Choroid plexus epithelial cell (primary cell): ENCODE measurements at places on chromosomes 2 and 18.
A peak's percentile ranks its signal among the peaks of the same experiment; 100 is the strongest.

- DNase-seq = no peak
These were observed 220.5 kb downstream of the CYP26B1 start for GRCh38 chr2:71926876-71927756.

DNA sequence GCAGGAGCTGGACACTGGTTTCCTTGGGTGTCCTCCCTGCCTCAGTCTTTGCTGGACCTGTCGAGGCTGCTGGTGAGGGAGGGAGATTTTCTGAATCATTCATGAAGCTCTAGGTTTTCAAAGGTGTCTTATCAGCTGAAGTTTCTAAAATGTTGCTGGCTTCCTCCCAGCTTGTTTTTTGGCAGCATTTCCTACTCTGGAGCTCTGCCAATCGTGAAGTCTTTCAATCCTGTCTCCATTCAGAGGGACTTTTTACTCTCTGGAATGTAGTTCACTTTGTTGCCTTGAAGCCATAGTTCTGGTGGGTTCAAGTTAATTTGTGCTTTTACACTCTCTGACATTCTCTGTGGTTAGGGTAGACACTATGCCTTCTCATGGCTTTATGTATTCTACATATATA, 23.9 kb downstream of the SNTG2 start:
- DNase-seq = peak; percentile 77

- peak; percentile 83 for DNase-seq
These were observed 91.5 kb upstream of the TMEFF2 start for GRCh38 chr2:192286093-192286701.

DNA sequence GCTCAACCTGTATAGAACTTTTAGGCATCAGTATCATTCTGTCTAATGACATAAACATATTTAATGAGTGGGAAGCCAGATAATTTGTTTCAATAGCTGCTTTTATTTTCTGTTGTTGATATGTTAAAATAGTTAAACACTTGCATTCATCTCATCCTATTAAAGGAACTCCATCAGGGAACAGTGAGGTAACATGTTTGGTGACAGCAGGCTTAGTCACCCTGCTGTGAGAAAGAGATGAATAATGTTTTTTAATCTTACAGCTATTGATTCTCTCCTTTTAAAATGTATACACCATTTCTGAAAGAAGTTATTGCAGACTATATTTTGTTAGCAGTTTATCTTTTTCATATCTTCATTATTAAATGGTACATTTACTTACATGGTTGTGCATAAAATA, 123.3 kb upstream of the CWC22 start:
- no peak for DNase-seq

DNA sequence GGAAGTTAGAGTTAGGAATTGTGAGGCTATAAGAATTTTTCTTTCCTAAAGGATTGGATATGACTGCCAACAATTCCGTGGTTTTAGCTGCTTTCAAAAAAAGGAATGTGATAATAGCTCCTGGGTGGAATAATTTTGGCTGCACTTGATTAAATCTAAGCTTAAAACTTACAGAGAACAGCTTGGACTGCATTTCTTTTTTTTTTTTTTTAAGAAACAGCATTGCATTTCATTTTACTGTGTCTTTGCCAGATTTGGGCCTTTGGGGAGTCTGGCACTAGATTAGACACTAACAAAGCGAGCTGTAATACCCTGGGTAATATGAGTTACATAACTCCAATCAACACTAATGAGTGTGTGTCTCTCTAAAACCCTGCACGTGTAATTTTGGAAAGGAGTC, 37.8 kb upstream of the ZNF397 start:
- DNase-seq = no peak

GRCh38 chr2:80303006-80303908, 1.3 kb downstream of the LRRTM1 start:
- DNase-seq = no peak

GRCh38 chr2:120231974-120232635, 8.9 kb upstream of the TMEM185B start:
- DNase-seq = peak; percentile 31

GRCh38 chr18:27609221-27609620, 424.1 kb upstream of the CHST9 start:
- peak; percentile 28 for DNase-seq

GRCh38 chr2:160388464-160389263, 104.9 kb downstream of the RBMS1 start:
- no peak for DNase-seq

DNA sequence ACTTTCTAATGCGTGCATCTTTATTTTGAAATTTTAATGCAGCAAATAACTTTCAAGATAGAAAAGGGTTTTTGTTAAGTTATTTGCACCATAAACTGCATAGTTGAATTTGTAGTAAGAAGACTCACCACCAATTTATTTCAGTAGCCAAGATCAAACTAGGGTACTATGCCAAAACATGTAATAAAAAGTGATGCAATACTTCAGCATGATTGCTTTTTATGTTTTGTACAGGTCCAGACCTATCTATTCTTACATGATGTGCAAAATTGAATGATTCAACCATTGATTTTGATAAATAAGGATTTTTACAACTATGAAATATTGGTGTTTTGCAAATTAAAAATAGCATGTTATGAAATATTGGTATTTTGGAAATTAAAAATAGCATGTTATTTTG, 26.7 kb downstream of the AGPS start:
- peak; percentile 71 for DNase-seq

- peak; percentile 64 for DNase-seq
These were observed 48.2 kb downstream of the RPL37A start for GRCh38 chr2:216546641-216547403.

DNA sequence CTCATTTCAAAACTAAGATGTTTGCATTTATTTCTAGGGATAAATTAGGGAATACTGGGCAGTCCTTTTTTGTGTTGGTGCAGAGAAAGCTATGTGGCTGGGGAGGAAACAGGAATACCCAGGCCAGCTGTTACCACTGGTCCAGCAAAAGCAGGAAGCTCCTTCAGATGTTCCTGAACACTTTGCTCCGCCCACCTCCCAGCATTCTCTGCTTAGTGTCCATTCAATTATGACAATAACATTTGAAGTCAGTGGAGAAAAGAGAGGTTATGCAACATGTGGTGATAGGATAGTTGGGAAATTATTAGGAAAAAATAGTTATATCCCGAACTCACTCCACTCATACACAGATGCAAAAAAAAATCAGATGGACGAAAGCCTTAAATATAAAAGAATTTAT, 22.1 kb upstream of the ARPC2 start:
- DNase-seq = no peak

- no peak for DNase-seq
These were observed 167.2 kb downstream of the TCF4 start for GRCh38 chr18:55420665-55421307.

- no peak for DNase-seq
These were observed 24.4 kb downstream of the HK2 start for GRCh38 chr2:74858281-74858680.

DNA sequence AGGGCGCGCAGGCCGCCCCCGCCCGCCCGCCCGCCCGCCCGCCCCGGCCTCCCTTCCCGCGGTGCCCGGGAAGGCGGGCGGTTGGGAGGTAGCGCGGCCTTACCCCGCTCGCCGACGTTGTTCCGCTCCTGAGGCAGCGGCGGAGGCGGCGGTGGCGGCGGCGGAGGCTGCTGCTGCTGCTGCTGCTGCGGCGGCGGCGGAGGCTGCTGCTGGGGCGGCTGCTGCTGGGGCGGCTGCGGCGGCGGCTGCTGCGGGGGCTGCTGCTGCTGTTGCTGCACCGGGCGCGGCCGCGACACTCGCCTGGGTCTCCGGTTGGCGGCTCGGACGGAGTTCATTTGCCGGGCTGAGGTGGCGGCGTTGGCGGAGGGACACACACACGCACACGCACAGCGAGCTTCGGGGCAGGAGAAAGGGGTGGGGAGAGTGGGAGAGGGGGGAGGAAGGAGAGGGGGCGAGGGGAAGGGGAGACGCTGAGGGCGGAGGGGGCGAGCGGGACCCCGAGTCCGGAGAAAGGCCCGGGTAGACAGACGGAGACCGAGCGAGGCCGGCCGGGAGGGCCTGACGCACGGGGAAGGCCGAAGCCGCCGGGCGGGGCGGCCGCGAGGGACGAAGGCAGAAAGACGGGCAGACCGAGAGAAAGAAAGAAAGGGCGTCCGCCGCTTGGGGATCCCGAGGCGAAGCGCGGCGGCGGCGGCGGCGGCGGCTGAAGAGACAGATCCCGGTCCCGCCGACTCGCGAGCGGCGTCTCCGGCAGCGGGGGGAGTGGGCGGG, 727 bp downstream of the FBXO11 start:
- DNase-seq = peak; percentile 59

DNA sequence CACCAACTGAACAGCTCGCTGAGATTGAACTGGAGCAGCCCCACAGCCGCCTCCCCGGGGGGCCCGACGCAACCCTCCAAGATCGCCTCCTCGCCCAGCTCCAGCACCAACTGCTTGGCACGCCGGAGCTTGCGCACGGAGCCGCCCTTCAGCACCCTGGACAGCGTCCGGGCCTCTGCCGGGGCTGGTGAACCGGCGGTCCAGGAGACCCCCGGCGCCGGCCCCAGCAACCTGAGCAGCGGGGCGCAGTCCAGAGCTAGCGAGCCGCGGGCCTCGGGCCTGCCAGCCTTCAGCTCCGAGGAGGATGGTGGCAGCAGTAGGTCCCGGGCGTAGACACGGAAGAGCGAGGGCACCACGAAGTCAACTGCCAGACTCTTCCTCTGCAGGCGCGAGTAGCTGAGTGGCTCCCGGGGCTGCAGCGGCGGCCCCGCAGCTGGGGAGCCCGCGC, 1.2 kb downstream of the ALK start:
- DNase-seq = peak; percentile 43

- DNase-seq = no peak
These were observed 228.5 kb upstream of the ZEB2 start for GRCh38 chr2:144748443-144748842.

DNA sequence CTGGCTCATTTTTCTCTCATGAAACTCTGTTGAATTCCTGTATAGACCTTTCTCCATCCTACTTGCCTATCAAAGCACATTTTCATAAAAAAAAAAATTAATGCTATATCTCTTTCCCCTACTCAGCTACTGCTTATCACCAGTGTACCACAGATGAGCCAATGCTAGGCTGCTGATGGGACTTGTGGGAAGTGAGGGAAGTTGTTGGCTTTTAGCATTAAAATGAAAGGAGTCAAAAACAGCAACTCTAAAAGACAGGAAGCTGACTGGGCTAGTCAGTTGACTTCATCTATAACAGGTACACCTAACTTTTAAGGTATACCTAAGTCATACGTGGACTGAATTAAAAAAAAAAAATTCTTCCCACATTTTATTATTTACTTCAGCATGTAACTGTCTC, 102.1 kb downstream of the FAM117B start:
- DNase-seq = no peak

DNA sequence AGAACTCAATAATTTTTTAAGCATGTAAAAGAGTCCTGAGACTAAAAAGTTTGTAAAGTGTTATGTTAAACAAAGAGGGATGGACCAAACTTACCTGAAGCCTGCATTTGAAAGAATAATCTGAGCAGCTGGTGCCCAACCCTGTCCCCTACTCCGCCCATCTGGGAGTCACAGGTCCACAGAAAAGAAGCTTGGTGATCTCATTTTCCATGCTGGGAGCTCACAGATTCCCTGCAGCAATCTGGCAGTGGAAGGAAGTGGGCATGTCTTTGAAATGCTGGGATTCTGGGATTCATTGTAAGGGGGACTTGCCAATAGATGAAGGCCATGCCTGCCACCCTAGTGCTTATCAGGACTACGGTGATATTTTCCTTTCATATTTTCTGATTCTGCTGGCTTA, 17.9 kb downstream of the CDH2 start:
- DNase-seq = no peak

GRCh38 chr2:173217116-173217840, 137.4 kb upstream of the CDCA7 start:
- DNase-seq = peak; percentile 8

DNA sequence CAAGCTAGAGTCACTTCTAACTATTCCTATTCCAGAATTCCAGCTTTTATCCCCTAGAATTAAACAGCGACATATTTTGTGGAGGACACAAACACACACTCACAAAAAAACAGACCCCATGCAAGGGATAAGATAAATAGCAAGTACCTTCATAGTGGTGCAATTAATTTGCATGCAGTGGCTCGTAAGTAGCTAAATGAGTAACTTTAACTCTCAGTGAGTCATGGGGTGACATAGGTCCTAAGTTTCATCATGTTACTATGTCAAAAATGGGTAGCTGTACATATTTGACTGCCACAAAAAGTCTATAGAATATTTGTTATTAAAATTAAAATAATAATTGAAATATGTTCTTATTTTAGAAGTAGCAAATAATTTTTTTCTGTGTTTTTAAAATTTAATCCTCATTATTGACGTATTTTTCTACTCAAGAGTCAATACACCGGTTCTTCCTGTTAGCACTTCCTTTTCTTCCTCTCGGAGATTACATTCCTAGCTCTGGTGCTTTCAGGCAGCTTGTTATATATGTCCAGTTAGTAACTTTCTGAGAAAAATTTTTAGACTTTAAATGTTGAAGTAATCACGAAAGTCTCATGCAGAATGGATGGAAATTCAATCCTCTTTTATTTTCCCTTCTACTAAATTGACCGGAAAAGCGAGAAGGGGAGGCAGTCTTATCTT, 247.0 kb downstream of the KCNH7 start:
- DNase-seq = peak; percentile 57

- peak; percentile 58 for DNase-seq
These were observed at the start of gene SEPTIN2 for GRCh38 chr2:241315879-241316631. Gene SEPTIN2 (plus strand): TSS chr2:241315925. CDS start chr2:241324233, 8,308 bp downstream.

DNA sequence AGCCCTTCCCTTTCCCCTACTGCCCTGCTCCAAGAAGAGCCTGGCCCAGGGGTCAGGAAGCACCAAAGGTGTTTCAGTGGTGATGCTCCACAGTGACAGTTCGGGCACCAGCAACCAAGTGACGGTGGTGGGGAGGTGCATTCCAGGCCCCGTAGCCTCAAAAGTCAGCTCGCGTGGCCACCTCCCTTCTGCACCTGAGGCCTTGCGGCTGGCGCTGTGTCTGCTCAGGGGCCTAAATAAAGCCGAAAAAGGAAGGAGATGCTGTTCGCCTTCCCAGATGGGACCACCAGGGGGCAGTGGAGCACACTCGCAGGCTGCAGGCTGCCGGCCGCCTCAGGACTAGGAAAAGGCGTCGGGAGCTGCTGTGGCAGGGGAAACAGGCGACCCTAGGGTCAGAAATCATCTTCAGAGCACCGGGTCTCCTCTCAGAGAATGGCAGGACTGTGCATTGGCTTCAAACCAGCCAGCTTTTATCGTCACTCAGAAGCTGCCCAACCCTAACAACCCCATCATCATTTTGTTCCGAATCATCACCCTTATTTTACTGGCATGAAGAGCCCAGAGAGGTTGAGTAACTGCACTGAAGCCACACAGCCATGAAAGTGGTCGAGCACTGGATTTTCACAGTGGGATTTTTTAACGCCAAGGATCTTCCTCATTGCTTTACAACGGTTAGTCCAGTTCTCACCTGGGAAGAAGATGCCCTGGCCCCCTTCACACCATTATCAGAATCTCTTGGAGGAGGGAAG, 213.0 kb upstream of the CELF4 start:
- peak; percentile 32 for DNase-seq

- no peak for DNase-seq
These were observed 126.3 kb upstream of the SPRED2 start for GRCh38 chr2:65558743-65559142.
